ENCODE measurements at places on chromosomes 1 and 21. TPM values are rescaled to one million over a fixed set of nuclear protein-coding genes. Genes with fewer than 3 reads are reported as not detected.

DNA sequence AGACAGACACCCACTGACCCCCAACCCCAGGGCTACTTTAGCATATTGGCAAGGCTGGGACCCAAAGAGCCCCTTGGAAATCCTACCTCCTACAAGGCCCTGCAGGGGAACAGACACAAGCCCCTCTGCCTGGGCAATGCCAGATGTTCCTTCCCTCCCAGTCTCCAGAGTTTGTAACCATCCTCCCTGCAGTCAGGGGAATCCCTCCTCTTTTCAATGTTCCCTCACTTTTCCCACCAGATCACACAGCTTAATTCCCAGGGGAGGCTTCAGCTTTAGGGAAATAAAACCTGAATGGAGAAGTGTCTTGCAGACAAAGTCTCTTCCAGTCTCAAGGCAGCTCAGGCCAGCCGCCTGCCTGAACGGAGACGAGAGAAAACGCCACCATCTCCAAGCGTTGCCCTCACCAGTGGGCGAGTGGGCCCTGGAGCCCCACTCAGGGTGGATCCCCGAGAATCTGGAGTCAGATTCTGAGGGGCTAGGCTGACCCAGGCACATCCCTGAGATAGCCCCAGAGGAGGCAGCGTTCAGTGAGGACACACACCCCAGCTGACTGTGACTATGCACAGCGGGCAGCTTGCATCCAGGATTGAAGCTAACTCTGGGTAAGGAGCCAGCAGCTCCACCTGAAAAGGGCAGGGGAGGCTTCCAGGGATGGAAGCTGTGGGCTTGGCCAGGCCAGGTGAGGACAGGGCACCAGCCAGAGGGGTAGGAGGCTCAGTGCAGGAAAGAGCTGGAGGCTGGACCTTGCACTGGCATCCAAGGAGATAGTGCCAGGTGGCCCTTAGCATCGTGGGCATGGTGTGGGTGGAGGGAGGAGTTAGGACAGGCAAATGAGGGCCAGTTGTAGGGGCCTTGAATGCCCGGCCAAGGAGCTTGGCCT lies 44.0 kb upstream of the ZC3H12A start:
- no peak for DNase-seq

- DNase-seq: no peak
Observed at GRCh38 chr1:163231385-163231784, 28.7 kb upstream of the RGS5 start.

The AMY2A gene
- 1.7 TPM for total RNA-seq

DNA sequence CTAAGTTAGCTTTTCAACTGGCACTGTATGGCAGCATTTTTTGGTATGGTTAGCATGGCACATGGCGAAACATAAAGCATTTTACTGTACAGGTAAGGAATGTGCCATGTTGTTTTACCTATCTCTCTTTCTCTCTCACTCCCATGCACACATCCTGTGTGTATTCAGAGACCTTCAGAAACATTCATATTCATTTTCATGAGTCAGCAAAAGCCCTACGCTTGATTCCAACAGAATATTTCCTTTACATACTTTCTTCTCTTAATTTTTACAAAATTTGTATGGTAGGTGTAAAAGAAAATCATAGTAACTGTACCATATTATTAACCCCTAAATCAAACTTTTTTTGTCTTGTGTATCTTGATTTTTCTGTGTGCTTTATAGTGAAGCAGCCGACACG lies 10.3 kb downstream of the SRSF11 start:
- no peak for DNase-seq

- no peak for DNase-seq
Observed at GRCh38 chr1:165415068-165415467, 29.9 kb downstream of the RXRG start.
